ENCODE measurements at places on chromosomes 5 and 9.
A peak's percentile ranks its signal among the peaks of the same experiment; 100 is the strongest.

DNA sequence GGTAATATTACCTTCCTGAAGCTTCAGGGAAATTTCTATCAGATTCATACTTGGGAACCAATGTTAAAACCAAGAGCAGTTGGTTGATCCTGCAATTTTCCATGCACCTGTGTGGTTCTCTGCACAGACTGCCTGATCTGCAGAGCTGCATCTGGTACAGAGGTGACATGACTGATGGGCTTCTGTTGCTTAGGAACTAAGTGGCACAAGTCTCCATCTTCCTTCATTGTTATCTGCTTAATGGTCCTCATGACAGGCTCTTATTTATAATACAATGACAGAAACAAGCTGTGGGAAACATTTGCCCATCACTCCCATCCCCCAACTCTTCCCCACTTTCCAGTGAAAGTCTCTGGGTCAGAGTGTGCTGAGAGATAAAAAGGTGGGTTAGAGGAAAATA is 799.1 kb downstream of the TAF11L14 start:
- no peak for DNase-seq

- DNase-seq = no peak
These were observed 33.0 kb downstream of the ARHGEF37 start for GRCh38 chr5:149614034-149614907.

DNA sequence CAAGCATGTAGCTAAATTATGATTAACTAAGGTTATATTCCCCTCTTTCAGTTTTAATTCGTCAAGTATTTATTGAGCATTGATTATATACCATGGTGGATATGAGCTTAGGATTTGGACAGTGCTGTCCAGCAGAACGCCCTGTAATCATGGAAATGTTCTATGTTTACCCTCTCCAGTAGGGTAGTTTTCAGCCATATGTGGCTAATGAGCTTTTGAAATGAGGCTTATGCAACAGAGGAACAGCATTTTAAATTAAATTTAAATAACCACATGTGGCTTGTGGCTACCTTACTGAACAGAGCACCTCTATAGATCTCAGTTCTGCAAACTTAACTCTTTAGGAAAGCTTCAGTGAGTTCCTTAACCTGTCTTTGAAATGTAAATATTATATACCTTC is 59.1 kb downstream of the JMY start:
- no peak for DNase-seq

DNA sequence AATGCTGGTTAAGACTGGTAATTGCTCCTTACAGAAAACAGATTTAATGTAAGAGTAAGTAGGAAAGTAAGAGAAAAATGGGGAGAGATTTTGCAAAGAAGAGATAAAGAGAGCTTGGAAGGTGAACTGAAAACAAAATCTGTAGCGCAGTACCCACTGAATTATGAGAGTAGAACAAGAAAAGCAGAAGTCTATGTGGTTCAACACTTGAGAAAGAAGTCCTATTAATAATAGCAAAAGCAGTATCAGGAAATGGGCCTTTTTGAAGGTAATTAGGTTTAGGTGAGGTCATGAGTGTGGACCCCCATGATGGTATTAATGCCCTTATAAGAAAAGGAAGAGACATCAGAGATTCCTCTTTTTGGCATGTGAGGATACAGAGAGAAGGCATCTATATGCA is 460.6 kb downstream of the CETN3 start:
- no peak for DNase-seq

- DNase-seq = no peak
These were observed 42.5 kb upstream of the SYNPO start for GRCh38 chr5:150598006-150598405.

GRCh38 chr9:83512621-83513020 is 25.6 kb downstream of the FRMD3 start:
- no peak for DNase-seq

- no peak for DNase-seq
These were observed 18.4 kb upstream of the IQGAP2 start for GRCh38 chr5:76384705-76385104.

GRCh38 chr9:134858051-134858841 is 22.4 kb upstream of the FCN2 start:
- DNase-seq = no peak

GRCh38 chr5:169029037-169029436 is 271.9 kb downstream of the SLIT3 start:
- no peak for DNase-seq

- DNase-seq = no peak
These were observed 983.0 kb upstream of the PTPRD start for GRCh38 chr9:11595756-11596155.

- no peak for DNase-seq
These were observed 22.9 kb downstream of the NUDT12 start for GRCh38 chr5:103539376-103540330.

GRCh38 chr5:167312225-167312624 is 979.2 kb upstream of the WWC1 start:
- no peak for DNase-seq

- DNase-seq = no peak
These were observed 427.7 kb downstream of the CDK5RAP2 start for GRCh38 chr9:120152295-120152694.

DNA sequence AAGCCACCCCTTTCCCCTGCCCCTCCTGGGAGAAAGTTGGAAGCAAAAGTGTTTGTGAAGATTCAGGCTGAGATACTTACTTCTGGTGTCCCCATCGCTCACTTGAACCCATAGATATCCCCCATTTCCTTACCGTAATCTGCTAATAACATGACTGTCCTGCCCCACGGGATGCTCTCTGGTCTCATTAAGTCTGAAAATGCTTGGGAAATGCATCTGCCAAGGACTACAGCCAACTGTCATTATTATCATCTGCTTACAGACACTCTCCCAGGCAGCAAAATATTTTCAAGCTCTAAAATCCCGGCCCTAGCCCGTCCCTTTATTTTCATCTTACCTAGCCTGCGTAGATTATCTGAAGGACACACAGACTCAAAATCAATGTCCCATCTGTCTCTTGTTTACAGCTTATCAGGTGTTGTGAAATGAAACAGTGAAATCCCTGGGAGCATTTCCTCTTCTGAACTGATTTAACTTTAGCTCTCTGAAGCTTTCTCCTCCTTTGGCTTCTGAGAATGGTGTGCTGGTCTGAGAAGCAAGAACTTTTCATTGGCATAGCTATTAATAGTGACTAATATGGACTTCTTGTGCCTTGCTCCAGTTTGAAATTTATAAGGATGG is 126.9 kb upstream of the OSMR start:
- DNase-seq = no peak

DNA sequence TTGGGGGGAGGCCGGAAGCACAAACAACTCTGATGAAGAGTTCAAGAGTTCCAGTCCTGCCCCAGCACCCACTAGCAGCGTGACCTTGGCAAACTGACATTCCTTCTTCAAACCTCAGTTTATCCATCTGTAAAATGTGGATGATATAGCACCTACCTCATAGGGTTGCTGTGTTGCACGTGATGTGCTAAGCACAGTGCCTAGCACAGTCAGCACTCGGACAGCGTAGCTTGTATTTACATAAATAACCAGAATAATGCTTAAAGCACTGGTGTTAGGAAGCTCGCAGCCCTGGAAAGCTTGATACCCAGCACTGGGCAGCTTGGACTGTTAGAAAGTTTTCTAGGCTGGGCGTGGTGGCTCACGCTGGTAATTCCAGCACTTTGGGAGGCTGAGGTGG is 5.1 kb downstream of the PKN3 start:
- no peak for DNase-seq

DNA sequence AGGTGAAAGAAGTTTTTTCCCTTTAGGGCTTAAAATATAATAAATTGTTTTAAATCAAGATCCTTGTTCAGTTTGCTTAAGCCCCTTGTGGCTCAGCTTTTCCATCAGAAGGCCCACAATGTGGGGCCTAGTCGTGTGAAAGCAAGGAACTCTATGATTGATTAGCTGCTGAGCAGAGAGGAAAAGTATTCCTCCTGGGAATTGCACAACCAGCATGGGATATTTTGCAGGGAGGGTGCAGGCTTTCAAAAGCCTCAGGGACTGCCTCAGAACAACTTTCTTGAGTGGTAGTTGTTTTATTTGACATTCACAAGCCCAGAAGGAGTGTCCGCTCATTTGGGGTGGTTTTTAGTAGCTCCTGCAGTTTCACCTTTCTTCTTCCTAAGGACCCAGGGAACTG is 19.8 kb downstream of the TTC23L start:
- DNase-seq = no peak

GRCh38 chr5:160023007-160023907 is 14.3 kb downstream of the TTC1 start:
- no peak for DNase-seq

DNA sequence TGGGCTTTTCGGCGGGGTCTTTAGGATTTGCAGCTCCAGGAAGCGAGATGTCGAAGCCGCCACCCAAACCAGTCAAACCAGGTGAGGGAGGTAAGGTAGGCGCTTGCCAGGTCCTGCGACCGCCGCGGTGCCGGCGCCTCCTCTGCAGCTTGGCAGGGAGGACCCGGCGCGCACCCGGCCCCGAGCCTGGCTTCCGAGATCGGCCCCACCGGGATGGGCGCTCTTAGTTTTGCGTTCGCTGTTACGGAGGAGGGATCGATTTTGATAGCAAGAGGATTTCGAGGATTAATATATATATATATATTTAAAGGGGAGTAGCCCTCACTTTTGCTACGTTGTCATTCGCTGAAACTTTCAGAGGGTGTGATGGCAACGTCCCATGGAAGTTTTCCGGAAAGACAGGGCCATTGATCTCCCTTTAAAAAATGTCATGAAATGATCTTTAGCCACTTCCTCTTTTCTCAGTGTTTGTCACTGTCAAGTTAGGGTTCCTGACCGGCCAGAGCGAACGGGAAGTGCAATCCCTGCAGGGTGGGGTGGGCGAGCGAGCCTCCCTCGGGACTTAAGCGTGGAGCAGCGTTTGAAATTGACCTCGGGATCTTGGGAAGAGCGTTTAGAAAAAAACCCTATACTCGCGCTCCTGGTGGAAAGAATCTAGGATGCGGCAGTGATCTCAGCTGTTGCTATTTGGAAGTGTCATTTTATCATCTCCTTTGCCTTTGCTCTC is 495 bp downstream of the OSTF1 start:
- no peak for DNase-seq

GRCh38 chr5:148620091-148620490 is 34.2 kb downstream of the HTR4 start:
- DNase-seq = no peak

DNA sequence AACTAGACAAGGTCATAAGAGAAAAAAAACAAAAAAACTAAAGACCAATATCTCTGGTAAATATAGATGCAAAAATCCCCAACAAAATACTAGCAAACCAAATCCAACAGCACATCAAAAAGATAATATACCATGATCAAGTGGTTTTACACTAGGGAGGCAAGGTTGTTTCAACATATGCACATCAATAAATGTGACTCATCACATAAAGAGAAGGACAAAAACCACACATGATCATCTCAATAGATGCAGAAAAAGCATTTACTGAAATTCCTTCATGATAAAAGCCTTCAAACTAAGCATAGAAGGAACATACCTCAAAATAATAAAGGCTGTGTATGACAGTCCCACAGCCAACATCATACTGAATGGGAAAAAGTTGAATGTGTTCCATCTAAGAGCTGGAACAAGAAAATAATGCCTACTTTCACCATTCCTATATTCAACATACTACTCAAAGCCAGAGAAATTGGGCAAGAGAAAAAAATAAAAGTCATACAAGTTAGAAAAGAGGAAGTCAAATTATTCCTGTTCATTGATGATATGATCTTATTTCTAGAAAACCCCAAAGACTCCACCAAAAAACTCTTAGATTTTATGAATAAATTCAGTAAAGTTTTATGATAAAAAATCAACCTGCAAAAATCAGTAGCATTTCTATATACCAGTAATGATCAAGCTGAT is 72.2 kb upstream of the FAM169A start:
- no peak for DNase-seq

DNA sequence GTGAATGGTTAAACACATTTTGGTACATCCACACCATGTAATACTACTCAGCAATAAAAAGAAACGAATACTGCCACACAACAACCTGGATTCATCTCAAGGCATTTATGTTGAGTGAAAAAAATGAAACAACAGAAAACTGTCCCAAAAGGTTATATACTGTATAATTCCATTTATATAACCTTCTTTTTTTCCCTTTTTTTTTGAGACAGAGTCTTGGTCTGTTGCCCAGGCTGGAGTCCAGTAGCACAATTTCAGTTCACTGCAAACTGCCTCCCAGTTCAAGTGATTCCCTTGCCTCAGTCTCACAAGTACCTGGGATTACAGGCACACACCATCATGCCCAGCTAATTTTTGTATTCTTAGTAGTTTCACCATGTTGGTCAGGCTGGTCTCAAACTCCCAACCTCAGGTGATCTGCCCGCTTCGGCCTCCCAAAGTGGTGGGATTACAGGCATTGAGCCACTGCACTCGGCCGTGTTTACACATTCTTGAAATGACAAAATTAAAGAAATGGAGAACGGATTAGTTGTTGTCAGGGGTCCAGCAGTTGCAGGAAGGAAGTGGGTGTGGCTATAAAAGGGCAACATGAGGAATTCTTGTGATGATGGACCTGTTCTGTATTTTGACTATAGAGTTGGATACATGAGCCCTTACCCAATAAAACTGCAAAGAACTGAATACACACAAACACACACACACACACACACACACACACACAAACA is 17.4 kb downstream of the PPP6C start:
- no peak for DNase-seq

DNA sequence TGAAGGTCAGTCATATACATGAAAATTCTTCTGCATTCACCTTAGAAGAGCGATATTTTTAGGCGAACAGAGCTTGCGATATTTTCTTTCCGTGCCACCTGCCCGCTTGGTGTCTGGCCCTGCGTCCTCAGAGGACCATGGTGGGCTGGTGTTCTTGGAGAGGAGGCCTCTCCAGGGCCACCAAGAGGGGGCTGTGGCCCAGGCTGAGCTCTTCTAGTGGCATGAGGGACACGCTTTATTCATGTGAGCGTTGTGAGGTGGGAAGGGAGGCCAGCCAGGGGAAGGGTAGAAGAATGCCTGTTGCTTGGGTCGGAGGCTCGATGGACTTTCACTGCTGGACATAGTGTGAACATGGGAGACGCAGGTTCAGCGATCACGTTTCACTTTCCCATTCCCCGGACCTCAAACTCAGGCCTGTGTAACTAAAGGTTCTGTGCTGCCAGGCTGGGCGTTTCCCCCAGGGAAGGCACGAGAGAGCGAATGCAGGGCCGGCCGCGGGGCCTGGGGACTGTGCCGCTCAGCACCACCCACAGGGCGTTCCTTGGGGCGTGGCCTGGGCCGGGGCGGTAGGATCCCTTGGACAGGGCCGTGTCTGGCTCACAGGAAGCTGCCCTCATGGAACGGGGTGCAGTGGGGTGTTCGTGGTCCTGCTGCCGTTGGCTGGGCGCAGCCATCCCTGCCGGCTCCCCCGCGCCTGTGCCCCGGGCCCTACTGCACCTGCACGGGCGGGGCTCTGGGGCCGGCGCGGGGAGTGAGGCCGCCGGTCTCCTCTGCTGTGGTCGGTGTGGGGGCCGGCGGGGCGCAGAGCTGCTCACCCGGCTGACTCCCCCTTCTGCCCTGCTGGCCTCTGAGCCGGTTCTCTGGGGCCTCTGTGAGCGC is 40.7 kb upstream of the CLPTM1L start:
- DNase-seq = peak; percentile 83

- DNase-seq = no peak
These were observed 149.2 kb upstream of the CYLC2 start for GRCh38 chr9:102845827-102846371.

- no peak for DNase-seq
These were observed 21.1 kb upstream of the IL9 start for GRCh38 chr5:135916638-135917263.

All from substantia nigra (tissue), 51 donors.